ENCODE measurements at places on chromosomes 12 and 14.
A peak's percentile ranks its signal among the peaks of the same experiment; 100 is the strongest.

- DNase-seq, result peak; percentile 46
These were observed 26.2 kb downstream of the RTRAF start for GRCh38 chr14:52015411-52016030.

- no peak for DNase-seq
These were observed 236.8 kb downstream of the ALX1 start for GRCh38 chr12:85516667-85517325.

- DNase-seq, result no peak
These were observed at the start of gene GPR84 for GRCh38 chr12:54364413-54364812. Gene GPR84, minus strand, starts transcription at chr12:54364486. Its CDS starts 635 bp downstream, at chr12:54363851.

GRCh38 chr12:87920139-87920538 is 109.1 kb downstream of the C12orf50 start:
- no peak for DNase-seq

DNA sequence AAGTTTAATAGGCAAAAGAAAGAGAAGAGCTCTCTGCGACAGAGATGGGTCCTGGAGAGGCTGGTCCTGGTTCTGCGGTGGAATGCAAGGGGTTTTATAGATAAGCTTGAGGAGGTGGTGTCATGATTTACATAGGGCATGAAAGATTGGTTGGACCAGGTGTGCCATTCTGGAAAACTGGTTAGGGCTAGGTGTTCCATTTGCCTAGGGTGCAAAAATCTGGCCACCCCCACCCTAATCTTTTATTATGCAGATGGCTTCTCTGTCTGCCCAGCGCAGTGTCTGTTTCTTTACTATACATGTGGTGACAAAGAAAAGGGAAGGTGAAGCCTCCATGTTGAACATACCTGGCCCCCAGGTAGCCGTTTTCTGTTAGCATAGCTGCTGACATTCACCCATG is 65.4 kb downstream of the ERC1 start:
- no peak for DNase-seq

DNA sequence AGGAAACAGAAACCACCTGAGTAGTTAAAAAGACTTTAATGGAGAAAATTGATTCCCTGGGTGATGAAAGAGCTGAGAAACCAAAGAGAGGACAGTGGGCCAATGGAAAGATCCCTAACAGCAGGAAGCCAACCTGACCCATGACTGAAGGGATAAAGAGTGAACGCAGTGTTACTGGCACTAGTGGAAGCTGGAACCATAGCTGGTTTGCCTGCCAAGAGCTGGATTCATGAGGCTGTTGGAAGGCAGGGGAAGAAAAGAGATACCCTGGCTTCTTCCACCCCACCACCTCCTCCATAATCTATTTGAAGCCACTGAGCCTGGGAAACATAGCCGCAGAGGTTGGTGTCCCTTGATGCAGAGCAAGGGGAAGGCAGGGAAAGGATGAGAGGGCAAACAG is 125.5 kb upstream of the PRKD1 start:
- DNase-seq, result no peak

GRCh38 chr14:74142523-74142922 is 57.8 kb downstream of the LIN52 start:
- no peak for DNase-seq

DNA sequence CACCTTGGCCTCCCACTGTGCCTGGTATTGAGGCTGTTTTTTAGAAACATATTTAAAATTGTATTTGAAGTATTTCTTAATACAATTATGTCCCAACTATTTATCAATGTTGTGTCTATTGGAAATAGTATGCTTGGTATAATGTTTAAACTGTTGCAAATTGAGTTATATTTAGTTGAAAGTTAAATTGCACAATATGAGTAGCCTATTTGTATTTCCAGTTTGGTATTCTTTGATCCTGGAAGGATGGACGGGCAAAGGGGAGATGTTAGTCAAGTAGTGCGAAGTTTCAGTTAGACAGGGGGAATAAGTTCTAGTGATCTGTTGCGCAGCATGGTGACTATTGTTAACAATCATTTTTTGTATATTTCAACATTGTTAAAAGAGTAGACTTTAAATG is 111.5 kb downstream of the NUBPL start:
- DNase-seq, result no peak

GRCh38 chr12:53267999-53268629 is at the start of gene ESPL1:
Gene ESPL1, plus strand, starts transcription at chr12:53268299. Its CDS starts 468 bp downstream, at chr12:53268767.
- peak; percentile 93 for DNase-seq

DNA sequence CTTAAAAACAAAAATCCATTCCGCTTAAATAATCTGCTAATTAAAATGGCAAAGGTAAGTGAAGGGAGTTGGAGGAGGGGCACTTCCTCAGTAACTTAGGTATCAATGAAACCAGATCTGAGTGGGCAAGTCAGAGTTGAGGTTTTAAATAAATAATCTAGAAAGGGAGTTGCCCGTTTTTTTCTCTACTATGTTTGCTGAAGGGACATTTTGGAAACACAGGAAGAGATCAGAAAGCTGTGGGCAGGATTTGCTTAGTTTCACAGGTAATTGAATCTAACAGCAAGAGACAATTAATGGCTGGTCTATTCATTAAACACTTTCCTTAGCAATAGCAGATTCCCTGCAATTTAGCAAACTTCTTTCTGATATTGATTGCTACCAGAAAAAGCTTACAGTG is 186.0 kb upstream of the ABCD2 start:
- DNase-seq, result no peak

DNA sequence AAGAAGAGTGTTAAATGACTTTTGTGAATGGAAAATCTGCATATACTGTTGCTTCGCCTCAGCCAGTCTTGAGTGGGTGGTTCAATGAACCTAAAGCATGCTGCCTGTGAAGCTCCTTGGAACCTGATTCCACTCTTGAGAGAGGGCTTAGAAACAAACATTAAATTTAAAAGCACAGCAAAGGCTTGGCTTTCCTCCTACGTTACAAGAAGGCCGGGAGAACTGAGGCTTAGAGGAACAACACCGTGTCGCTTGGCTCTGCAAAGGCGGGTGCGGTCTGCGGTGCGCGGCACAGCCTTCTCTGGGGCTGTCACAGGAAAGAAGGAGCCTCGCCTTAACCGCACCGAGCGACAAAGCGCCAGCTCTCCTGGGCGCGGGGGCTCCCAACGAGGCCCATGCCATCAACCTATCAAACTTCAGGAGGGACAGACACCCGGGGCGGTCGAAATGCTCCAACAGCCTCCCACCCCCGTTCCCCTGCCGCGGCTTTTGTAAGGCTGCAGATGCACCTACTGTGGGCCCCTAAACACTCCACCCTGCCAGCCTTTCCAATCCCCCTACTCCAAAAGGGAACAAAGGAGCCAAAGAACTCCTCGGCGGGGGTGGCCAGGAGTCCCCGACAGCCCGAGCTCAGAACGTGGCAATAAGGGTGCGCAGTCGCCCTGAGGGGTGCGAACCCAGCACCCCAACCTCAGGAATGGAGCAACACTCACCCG is 729 bp downstream of the OSBPL8 start:
- peak; percentile 85 for DNase-seq

DNA sequence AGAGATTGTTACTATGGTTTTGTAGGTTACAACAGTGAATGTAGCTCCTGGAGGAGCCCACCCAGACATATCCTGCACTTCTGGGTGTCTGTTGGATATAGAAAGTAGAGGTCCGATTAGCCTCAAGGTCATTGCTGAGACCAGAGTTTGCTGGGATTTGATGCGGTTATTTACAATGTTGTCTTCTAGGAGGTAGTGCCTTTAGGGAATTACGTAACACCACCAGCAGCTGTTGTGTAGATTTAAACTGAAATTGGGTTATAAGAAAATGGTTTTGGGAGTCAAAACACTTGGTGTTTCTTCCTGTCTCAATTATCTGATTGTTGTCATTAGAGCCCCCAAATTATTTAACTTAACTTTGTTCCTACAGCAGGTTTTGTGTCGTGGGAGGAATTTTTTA is 225.3 kb upstream of the PELI2 start:
- no peak for DNase-seq

- peak; percentile 90 for DNase-seq
These were observed 11.0 kb upstream of the FBXL14 start for GRCh38 chr12:1605129-1606020.

DNA sequence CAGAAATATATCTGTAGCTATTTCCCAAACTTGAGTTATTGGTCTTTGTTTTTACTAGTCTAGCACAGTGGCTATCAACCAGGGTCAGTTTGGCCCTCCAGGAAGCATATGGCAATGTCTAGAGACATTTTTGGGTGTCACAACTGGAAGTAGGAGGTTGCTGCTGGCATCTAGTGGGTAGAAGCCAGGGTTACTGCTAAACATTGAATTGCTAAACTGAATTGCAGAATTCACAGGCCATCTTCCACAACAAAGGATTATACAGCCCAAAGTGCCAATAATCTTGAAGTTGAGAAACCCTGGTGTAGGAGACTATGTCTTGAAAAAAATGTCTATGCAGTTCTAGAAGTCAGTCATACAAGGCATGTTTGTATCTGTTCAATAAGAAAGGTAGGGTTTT is 27.7 kb downstream of the ARHGAP5 start:
- no peak for DNase-seq

DNA sequence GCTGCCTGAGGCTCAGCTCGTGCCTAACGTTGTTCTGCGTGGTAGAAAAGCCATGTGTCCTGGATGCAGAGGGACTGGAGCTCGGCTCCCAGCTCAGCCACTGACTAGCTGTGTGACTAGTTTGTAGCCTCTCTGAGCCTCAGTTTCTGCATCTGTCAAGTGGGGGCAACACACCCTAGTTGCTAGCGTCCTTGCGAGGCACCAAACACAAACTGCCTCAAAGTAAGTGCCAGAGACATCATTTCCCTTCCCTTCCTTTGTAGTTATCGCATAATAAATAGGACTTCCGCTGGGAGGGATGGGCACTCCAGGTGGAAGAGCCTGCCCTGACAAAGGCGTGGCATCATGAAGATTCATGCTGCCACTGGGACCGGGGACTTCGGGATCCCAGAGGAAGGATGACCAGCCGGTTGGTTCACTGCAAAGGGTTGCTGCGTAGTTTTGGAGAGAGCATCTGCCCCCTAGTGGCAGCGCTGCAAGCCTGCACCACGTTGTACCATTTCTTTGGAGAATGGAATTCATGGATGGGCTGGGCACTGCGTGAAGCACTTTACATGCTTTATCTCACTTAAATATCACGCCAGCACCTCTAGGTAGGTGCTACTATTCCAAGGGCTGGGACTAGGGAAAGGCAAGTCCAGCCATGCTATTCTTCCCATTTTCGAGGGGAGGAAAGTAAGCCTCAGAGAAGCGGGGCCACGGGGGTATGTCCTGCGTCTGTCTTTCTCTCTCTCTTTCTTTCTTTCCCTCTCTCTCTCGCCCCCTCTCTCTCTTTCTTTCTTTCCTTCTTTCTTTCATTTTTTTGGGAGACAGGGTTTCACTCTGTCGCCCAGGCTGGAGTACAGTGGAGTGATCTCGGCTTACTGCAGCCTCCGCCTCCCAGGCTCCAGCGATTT is 4.6 kb downstream of the CCDC197 start:
- DNase-seq, result peak; percentile 37

DNA sequence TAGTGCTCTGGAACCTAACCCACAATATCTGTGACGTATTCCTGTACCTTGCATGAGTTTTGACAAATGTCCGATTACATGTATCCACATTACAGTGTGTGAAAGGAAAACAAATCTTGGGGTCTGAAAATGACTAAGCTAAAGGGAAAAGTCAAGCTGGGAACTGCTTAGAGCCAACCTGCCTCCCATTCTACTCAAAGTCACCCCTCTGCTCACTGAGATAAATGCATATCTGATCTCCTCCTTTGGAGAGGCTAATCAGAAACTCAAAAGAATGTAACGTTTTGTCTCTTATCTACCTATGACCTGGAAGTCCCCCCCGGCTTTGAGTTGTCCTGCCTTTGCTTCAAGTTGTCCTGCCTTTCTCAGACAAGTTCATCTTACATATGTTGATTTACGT is 34.0 kb upstream of the KIF21A start:
- no peak for DNase-seq

DNA sequence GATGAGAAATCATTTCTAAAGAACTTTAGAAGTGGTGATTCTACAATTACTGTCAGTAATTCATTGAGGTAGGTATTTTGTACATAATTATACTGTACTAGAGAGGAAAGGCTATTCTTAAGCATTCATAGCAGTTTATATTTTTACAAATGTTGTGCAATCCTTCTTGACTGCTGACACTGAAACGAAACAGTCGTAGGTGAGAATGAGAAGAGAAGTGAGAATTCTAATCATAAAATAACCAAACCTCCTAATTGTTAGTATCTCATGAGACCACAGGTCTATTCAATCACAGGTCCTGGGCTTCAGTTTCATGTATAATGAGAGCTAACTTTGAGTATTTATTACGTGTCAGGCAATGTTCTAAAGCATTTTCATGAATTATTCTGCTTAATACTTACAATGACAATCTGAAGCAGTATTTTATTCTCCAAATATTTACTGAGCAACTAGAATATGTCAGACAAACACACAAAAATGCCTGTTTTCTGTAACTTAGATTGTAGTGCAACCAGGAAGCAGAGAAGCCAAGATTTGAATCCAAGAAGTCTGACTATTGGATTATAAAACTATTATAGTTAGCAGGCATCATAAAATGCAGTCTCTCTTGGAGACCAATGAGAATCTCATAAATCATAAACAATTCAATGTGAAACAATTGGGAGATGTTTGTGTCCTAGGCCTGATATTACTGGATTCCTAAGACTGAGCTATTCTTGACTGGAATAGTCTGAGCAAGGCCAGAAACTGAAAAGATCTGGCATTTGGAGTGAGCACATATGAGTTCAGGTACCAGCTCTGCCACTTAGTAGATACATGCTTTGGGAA is 24.3 kb downstream of the RERG start:
- no peak for DNase-seq

DNA sequence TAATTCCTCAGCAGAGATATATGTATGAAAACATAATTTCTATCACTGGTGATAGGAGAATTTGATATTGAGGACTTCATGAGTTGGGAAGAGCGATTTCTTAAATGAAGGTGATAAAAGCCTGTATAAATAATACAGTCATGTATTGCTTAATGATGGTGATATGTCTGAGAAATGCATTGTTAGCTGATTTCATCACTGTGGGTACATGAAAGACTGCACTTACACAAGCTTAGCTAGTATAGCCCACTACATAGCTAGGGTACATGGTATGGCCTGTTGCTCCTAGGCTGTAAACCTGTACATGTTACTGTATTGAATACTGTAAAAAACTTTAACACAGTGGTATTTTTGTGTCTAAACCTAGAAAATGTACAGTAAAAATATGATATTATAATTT is 63.4 kb downstream of the ANO4 start:
- DNase-seq, result no peak

DNA sequence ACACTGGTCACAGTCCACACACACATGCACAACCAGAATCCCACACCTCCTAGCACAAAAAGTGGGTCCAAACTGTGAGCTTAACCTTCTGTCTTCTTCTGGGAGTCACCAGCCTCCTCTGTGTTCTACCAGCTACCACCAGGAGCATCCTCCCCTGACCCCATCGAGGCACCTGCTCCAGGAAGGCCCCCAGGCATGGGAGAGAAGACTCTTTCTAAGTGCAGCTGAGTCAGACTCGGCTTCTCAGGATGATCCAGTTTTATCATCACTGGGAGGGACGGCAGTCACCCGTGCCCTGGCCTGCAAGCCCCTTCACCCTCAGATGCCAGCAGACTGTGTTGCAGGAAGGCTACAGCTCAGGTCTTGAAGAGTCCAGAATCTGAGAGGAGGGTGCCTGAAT is 7.9 kb upstream of the ENDOU start:
- no peak for DNase-seq
